ENCODE measurements at places on chromosomes 6 and 20. TPM values are rescaled to one million over a fixed set of nuclear protein-coding genes. Genes with fewer than 3 reads are reported as not detected.

- no peak overlapping the region for H3K4me3 ChIP-seq
- H3K27ac ChIP-seq: no peak overlapping the region
- no peaks in the 10 kb centered on the region for H3K4me1 ChIP-seq
- H3K36me3 ChIP-seq: no peaks in the 10 kb centered on the region
Observed at GRCh38 chr6:20811109-20811761, 277.0 kb downstream of the CDKAL1 start.

DNA sequence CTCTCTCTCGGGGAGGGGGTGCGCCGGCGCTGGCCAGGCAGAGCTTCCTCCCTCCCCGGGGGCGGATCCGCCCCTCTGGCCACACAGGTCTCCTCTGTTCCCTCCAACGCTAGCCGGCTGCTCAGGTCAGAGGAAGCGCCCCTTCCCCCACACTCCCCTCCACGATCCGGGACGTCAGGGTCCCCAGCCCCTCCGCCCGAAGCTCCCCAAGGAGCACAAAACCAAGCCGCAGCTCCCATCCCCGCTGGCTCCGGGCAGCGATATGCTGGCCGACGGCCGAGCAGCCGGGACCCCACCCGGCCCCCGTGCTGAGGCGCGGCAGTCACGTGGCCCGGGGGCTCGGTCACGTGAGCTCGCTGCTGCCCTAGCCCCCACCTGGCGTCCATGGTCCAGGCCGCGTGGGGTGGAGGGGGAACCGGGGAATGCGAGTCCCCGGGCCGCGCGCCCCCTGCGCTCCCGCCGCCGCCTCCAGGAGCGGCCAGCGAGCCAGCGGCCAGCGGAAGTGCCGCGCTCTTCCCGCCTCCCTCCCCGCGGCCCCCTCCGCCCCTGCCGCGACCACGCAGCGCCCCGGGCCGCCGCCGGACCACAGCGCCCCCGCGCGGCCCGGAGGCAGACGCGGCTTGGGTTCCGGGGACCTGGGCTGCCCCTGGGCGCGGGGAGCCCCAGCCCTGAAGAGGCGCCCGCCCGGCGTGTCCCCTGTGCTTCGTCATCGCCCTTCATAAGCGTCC, at the start of gene SLC35B2:
SLC35B2 (minus strand) TSS at position 504 of the 728 bp plus-strand sequence; CDS start at position 386, 118 bp downstream.
- H3K4me1 ChIP-seq: peaks cover 6% of the 10 kb centered on the region
- DNase-seq: peak; percentile 67
- H3K4me3 ChIP-seq: peak within 1 kb of the TSS; percentile 95

GRCh38 chr6:1130709-1131108, 181.2 kb upstream of the FOXQ1 start:
- no peaks in the 10 kb centered on the region for H3K27me3 ChIP-seq
- no peak overlapping the region for H3K4me3 ChIP-seq
- DNase-seq: no peak
- no peaks in the 10 kb centered on the region for H3K36me3 ChIP-seq
- H3K27ac ChIP-seq: no peak overlapping the region

- H3K27ac ChIP-seq: no peak overlapping the region
- DNase-seq: no peak
- no peaks in the 10 kb centered on the region for H3K27me3 ChIP-seq
- no peak overlapping the region for H3K4me3 ChIP-seq
- no peaks in the 10 kb centered on the region for H3K4me1 ChIP-seq
Observed at GRCh38 chr20:31758991-31759390, 19.9 kb downstream of the TPX2 start.

DNA sequence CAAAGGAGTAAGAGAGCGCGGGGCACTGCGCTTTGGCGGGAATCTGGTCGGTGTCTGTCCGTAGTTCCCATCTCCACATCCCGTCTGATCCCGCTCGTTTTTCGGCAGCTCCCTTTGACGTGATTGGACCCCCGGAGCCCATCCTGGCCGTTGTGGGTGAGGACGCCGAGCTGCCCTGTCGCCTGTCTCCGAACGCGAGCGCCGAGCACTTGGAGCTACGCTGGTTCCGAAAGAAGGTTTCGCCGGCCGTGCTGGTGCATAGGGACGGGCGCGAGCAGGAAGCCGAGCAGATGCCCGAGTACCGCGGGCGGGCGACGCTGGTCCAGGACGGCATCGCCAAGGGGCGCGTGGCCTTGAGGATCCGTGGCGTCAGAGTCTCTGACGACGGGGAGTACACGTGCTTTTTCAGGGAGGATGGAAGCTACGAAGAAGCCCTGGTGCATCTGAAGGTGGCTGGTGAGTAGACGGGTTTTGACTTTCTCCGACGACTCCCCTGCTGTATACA, 1.4 kb downstream of the BTN1A1 start:
- peak; percentile 52 for DNase-seq
- H3K36me3 ChIP-seq: no peaks in the 10 kb centered on the region
- no peaks in the 10 kb centered on the region for H3K4me1 ChIP-seq
- H3K4me3 ChIP-seq: peak overlapping the region; percentile 32
- H3K27ac ChIP-seq: no peak overlapping the region

GRCh38 chr6:1850121-1850839, 240.6 kb downstream of the FOXC1 start:
- H3K27me3 ChIP-seq: no peaks in the 10 kb centered on the region
- no peak overlapping the region for H3K4me3 ChIP-seq
- no peak for DNase-seq
- no peak overlapping the region for H3K27ac ChIP-seq

The PDE7B gene
- total RNA-seq: 5.1 TPM

The CCR6 gene
- not detected for total RNA-seq

The TRIM15 gene
- total RNA-seq: not detected

The ENPP1 gene
- total RNA-seq: 53.8 TPM

The RBPJL gene
- not detected for total RNA-seq

The COL9A3 gene
- 5.0 TPM for total RNA-seq

The CDH4 gene
- not detected for total RNA-seq

Measured in breast epithelium (tissue), 4 donors.